ENCODE measurements at places on chromosomes 3 and 15. TPM values are rescaled to one million over a fixed set of nuclear protein-coding genes. Genes with fewer than 3 reads are reported as not detected.

DNA sequence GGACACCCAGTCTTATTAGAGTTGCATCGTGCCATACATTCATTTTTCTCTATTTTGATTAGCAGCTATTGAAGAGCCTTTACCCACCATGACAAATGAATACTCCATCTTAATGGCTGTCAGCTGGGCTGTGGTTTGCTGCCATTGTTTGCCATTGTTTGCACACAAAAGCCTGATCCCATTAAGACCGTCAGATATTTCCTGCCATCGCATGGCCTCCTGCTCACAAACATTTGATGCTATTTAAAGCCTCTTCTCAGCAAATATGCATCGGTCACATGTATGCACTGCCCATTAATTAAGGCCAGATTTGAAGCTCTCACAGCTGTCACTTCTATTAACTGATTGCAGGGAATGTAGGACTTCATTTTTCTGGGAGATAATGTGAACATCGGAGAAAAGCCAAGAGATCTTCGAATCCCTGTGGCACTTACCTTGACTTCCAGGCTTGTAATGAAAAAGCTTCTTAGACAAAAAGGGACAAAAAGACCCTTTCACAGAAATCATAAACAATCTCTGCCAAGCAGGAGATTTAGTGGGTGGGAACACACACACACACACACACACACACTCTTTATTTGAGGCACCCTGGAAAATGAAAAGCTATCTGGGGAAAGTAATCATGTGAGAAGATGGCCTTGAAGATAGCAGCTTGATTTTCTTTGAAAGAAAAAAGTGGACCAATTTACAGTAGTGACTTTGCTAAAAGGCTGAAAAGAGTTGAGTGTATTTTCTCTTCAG, 175.4 kb upstream of the NR2E3 start:
- DNase-seq = peak; percentile 71

DNA sequence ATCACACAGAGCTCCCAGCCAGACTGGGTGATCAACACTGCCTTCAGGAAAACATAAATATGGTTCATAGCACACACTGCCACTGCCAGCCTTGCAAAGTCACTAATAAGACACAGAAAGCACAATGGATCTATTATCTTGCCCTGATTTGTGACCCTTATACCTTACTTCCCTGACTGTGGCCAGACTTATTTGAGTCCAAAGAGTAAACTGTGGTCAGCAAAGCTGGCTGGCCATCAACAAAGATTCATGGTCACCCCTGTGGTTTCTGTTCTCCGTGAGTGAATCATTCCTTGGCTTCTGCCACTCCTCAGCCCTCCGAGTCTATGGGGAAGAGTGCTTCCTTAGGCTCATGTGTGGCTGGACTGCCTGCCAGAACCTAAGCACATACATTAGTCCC, 437.7 kb downstream of the RAP2B start:
- no peak for DNase-seq

DNA sequence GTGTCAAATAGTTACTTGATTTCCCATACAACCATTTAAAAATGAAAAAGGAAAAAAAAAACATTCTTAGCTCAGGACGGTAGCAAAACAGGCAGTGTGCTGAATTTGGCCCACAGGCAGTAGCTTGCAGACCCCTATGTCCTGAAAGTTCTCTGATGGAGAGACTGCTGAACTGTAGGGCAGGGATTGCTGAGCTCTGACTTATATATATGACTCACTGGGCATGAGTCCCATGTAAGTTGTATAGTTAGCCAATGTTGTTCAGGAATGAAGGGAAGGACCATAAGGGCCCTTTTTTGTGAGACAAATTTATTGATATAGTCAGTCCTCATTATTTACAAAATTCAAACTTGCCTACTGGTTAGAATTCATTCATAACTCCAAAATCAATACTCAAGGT, 36.9 kb upstream of the FRMD4B start:
- DNase-seq = no peak

The WDR72 gene
- total RNA-seq = 0.69 TPM

The FAN1 gene
- total RNA-seq = 19.4 TPM

The C3orf22 gene
- total RNA-seq = not detected

DNA sequence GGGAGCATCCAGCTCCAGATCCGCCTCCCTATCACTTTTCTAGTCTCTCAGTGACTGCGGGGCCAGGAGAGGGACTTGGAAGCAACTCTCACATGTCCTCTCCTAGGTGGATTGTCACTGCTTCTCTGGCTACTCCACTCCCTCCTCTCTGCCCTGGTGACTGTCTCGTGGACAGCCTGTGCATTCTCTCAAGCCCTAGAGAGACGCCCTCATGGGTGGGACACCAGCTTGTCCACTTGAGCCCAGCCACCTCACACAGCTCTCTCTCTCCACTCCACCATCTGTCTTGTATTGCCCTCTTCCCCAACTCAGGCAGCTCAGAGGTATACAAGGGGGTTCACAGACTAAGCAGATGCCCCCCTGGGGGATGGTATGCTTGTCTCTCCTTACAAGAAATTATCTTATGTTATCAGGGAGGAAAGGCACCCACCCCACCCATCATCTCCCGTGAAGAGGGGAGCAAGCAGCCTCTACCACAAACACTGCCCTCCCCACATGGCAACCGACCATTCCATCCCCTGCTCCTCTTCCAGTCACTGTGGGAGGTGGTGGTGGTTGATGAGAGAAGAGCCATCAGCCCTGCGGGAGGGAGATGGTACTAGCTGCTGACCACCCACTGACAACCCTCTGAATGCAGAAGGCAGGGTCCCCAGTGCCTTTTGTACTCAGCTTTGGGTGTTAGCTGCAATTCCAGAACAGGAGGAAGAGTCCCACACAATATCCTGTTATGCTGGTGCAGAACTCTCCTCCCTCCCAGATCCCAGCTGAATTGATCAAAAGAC, 15.5 kb upstream of the LOXL1 start:
- no peak for DNase-seq

GRCh38 chr3:139109271-139109670, 64.6 kb upstream of the PRR23C start:
- no peak for DNase-seq

DNA sequence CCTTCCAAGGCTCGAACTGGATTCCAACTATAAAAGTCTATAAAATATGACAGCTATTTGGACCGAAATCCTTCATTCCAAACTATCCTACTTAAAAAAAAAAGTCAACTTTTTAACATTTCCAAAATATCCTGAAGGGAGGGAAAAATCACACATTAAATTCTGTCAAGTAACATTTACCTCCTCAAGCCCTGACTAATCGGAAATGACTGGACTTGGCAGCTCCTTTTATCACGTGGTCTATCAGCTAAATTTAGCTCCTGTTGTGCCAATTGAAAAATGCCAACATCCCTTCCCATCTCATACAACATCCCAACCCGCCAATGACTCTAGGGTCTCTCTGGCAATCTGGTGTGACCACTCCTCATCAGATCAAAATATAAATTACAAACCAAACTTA, 297.9 kb downstream of the FHIT start:
- peak; percentile 72 for DNase-seq

The PLA2G4E gene
- total RNA-seq = 33.8 TPM

The PYGO1 gene
- total RNA-seq = 11.3 TPM

The SATB1 gene
- 44.9 TPM for total RNA-seq

The TSEN2 gene
- total RNA-seq = 16.3 TPM

DNA sequence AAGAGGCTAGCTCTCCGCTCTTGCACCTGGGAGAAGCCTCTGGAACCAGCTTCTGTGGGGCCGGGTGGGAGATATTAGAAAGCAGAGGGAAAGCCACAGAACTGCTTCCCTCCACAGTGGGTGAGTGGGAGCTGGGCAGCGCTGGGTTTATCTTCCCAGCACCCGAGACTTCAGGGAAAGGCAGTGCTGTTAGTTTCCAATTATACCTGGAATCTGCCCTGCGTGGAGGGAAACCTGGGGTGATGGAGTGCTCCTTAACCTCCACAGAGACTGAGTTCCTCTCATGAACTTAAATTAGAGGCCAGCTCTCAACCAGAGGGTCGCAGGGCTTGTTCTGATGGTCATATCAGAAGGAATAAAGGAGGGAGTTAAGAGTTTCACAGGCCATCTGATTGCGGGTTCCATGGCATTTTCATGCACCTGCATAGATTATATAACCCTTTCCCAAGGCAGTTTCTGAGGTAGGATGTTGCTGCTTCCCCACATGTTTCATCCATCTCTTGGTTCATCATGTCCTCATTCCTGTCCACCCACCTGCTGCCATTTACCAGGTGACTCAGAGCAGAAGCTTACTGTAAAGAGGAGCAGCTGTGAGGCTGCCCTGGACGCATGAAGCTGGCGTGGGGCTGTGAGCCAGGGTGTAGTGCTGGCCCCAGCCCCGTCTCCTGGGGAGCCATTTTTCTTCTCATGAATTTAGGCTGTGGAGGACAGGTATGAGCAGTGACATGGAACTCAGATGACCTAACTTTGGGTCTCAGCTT, 42.5 kb downstream of the CA12 start:
- DNase-seq = no peak

DNA sequence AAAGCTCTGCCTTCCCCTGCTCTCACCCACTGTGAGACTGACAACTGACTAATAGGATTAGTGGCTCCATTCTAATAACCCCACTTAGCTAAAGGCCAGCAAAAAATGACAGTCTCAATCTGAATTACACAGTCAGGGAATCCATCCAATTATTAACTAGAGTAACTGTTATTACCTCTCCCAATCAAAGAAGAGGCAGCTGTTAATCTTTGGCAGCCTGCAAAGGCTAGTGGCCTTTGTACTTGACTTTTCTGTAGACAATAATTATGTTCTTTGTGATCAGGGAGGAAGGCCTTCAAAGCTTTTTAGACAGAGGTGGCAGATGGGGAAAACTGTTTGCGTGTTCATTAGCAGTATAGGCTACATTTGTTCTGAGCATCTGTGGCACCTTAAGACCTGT, 177.7 kb downstream of the ISL2 start:
- DNase-seq = no peak

DNA sequence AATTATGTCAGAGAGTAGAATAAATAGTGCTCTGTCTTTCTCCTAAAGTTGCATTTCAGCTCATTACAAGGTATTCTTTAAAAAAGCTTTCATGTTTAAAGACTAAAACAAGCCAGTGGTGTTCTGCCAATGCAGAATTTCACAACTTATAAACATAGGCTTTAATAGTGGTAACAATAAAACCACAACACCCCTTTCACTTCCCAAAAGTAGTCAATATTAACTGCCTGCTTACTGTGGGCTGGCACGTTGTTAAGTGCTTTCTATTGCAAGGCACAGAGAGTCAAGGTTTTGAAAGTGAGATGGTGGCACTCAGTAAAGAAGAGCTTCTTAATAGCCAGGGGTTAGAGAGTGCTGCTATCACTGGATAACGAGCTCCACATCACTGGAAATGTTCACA, 8.4 kb upstream of the RTP1 start:
- DNase-seq = no peak

GRCh38 chr3:142450189-142450588, 2.4 kb upstream of the XRN1 start:
- no peak for DNase-seq

DNA sequence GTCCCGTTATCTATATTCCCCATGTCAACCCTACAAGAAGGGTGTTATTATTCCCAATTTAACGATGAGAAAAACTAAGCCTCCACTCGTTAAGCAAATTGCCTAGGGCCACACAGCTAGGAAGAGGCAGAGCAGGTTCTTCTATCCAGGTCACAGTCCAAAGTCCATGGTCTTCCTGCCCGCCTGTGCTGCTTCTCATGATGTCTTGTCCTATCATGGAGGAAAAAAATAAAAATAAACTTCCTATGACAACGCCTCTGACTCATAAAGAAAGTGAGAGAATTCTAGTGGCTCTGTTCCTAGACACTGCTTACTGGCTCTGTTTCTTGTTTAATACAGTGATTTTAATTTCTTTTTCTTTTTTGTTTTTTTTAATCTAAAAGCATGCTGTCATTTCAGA, 9.7 kb downstream of the COL8A1 start:
- DNase-seq = no peak

DNA sequence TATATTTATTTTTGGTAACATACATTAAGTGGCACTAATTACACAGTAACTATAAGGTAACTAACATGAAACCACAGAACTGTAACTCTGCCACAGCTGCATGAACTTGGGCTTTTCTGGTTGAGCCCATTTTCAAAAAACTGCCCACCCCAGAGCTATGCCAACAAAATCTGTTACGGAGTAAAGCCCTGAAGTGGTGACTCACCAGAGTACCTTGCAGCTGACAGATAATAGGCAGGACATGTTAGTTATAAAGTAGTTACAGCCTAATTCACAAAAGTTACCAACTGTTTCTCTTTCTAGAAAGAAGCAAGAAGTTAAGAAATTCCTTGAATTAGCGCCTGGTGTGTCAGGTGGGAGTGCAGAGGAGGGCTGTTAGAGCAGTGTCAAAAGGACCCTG, 1.5 kb upstream of the GPX1 start:
- DNase-seq = no peak

DNA sequence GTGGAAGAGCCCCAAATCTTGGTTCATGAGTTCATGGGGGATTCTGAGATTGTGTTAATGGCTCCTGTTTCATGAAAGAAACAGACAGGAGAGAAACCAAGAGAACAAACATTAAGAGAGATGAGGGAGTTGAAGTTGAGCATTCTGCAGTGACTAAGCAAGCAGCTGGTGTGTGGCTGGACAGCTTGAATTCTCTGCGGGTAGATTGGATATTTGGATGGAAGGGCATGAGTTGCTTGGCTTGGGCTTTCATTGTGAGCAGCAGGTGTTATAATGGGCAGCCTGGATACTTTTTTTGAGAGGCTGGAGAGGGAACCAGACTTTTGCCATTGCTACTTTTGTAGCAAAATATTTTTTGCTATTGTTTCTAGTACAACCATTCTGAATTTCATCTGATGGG, 346.8 kb upstream of the SATB1 start:
- no peak for DNase-seq

The APOD gene
- 24.9 TPM for total RNA-seq

DNA sequence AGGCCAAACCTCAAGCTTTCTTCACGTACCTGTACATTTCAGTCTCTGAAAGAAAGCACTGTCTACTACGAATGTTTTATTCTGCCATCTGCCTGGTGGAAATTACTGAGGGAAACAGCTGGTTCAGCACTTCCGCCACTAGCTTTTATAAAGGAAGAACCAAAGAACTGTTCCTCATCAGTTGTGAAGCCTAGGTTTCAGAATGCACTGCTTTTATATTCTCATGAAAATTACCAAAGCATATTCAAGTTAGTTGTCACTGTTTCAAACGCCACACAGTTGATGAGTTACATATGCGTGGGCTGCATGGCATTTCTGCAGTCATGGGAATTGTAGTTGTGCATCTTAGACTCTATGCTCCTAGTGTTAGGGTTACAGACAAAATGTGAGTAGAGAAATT, 21.5 kb upstream of the ZBTB38 start:
- DNase-seq = peak; percentile 1
